ENCODE measurements at places on chromosomes 16 and 17.

GRCh38 chr16:5891296-5891695 is 793.7 kb upstream of the EEF2KMT start:
- DNase-seq: no peak

DNA sequence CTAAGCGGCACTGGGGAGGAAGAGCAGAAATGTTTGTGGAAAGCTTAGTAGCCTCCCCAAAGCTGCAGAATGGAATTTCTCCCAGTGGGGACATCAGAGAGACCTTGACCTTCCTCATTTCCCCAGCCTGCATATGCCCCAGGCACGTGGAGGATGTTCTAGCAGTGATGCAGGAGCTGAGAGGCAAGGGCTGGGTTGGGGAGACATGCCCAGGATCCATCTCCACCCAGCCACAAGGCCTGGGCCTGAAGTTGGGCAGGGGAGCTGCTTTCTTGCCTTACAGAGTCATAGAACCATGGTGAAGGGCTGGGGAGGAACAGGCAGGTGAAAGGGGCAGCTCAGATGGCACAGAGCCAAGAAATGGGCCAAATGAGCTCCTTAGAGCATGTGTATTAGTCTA is 104.0 kb downstream of the TMEM132E start:
- DNase-seq: no peak

DNA sequence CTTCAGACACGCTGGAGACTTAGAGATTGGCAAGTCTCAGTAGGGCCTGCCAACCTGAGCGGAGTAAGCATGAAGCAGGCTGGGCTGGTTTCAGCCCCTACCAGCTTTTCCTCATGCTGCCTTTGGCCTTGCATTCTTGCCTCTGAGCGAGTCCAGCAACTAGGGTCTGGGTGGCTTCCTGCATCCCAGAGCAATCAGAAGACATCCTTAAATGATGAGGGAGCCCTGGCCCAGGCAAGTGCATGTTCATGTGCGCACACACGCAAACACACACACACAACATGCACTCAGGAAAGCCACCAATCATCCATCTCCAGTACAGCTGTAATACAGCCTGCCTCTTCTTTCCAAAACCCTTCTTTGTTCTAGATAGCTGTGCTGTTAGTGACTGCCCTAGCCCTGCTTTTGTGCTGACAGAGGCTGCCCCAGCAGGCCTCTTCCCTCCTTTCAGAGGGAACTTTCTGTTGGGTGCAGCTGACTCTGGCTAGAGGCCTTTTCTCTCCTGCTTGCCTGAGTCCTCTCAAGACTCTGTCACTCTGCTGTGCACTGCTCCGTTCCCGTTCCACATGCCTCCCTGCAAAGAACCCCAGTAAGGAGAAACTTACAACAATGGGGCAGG is 30.7 kb upstream of the TBX2 start:
- DNase-seq: no peak

DNA sequence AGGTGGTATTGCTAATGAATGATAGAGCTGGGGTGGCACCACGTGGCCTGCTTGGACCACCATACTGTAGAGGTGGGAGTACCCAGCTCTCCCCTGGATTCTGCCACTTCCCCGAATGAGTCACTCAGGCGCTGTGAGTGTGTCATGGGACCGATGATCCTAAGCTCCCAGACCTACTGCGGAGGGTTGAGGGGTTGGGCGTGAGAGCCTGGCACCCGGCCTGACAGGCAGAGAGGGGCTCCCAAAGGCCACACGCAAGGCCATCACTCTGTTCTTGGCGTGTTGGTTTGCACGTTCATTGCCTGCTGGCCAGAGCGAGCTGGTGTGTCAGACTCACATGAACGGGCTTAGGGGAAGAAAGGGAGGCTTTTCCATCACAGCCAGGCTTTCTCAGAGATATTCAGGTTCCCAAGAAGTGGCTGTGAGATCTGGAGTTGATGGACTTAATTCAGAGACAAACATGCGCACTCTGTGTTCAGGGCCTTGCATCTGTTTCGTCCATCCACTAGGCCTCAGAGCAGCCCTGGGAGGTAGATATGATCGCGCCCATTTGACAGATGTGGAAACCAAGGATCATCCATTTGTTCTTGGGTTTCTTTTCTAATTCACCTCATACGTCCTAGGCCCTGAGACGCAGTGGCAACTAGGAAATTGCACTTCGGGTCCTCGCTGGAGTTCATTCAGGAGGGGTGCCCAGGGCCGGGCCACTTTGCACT is 41.4 kb downstream of the CMIP start:
- DNase-seq: no peak

DNA sequence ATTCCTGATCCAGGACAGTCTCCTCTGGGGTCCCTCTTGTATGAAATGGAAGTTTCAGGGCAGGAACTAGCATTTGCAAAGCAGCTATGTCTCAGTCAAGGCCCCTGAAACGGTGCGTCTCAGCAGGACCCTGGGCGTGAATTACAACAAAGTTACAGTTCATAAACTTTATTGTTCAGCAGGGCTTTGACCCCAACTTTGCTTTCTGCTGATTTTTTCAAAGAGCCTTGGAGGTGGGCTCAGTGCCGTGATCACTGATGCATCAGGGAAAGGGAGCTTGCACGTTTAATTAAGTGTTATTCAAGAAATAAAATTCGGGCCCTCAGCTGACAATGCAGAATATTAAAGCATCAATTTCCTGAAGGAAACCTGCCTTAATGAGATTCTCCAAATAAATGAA is 260.1 kb upstream of the C16orf82 start:
- no peak for DNase-seq

DNA sequence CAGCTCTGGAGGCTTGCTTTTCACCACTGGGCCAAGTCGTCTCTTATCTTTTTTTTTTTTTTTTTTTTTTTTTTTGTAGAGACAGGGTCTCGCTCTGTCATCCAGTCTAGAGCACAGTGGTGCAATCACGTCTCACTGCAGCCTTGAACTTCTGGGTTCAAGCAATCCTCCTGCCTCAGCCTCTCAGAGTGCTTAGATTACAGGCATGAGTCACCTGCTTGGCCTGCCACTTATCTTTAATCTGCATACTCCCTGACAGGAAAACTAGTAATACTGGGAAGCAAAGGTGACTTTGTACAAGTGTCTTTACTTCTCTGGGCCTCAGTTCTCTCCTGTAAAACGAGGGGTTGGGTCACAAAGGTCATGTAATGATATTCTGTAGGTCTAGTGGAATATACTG is 15.0 kb downstream of the NTN1 start:
- DNase-seq: no peak

DNA sequence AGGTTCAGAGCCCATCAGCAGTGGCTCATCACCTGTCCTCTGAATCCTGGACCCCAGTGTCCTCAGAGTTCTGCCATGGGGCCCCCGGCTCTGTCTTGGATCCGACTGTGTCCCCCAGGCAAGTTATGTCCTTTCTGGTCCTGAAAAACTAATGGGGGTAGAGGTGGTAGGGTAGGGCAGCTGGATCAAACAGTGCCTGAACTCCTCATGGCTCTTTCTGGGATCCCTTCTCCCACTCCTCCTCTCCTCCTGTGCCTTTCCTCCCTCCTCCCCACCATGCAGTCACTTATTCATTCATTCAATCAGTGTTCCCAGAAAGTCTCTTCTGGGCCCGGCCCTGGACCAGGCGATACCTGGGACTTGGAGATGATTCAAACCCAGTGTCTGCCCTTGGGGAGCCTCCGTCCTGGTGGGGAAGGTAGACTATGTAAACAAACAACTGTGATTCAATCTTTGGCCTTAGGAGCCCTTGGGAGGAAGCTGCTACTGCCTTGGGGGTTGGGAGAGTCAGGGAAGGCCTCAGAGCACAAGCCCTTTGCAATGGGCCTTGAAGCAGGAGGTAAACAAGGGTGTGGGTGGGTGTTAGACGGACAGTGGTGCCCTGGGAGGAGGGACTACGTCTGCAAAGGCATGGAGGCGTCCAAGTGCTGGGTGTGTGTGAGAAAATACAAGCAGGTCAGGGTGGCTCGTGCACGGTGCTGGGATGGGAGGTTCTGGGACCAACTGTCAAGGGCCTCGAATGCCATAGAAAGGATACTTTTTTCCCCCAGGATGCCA is 6.4 kb upstream of the FAM83G start:
- no peak for DNase-seq

DNA sequence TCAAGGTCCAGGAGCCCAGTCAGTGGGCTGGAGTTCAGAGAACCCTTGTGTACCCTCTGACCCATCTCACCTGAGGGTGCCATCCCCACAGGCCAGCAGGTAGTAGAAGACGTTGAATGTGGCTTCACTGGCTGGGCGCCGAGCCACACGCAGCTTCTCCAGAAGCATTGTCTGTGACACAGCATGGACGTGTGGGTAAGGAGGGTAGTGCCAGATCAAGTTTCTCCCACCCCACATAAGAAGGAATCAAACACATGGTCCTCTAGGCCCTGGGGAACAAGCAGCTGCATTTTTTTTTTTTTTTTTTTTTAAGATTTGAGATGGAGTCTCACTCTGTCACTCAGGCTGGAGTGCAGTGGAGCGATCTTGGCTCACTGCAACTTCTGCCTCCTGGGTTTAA is 60.9 kb downstream of the MYO18A start:
- DNase-seq: no peak

DNA sequence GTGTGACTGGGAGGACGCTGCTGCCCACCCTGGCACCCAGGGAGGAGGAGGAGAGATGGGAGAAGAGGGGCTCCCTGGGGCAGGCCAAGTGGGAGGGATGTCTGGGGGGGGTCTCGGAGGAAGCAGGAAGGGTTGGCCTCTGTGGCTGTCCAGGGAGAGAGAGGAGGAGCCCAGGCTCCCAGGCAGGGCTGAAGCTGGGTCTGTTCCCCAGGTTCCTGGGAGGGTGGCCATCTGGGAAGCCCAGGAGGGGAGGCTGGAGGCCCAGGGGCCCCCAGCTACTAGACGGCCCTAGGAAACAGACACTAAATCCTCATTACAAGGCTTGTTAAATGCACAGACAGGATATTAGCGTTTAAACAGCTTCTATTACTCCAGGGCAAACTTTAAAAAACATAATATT is 139.8 kb downstream of the ENGASE start:
- DNase-seq: no peak

DNA sequence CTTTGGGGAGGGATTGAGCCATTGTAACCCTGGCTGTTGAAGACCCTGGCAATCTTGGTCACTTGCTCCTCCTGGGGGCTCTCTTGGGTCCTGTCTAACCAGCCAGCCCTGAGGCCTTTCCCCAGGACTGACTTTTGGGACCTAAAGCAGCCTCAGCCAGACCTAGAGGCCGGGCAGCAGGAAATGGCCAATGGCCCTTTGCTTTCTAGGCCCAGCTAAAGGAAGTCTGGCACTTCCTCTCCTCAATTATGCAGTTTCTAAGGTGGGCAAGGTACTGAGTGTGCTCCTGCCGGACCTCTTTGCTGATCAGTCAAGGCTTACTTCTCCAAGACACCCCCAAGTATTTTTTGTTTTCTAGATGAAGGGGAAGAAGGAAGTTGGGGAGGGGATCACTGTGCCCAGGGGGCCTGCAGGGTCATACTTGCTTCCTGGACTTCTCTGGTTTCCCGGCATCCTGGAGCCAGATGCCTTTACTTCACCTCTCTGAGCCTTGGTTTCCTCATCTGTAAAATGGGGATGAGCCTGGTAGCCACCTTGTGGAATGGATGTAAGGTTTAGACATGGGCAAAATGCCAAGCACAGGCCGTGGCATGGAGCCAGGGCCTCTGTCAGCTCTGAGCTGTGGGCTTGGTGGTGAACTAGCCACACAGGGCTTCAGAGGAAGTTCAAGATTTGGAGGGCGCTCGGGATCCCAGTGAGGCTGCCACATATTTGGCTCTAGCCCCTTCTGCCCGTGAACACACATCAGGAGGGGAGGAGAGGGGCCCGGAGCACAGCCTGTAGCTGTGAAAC is 8.6 kb downstream of the CX3CL1 start:
- no peak for DNase-seq

GRCh38 chr17:6793748-6794493 is 17.9 kb downstream of the FBXO39 start:
- DNase-seq: no peak

- no peak for DNase-seq
These were observed 11.6 kb upstream of the NTN1 start for GRCh38 chr17:9009737-9010136.

DNA sequence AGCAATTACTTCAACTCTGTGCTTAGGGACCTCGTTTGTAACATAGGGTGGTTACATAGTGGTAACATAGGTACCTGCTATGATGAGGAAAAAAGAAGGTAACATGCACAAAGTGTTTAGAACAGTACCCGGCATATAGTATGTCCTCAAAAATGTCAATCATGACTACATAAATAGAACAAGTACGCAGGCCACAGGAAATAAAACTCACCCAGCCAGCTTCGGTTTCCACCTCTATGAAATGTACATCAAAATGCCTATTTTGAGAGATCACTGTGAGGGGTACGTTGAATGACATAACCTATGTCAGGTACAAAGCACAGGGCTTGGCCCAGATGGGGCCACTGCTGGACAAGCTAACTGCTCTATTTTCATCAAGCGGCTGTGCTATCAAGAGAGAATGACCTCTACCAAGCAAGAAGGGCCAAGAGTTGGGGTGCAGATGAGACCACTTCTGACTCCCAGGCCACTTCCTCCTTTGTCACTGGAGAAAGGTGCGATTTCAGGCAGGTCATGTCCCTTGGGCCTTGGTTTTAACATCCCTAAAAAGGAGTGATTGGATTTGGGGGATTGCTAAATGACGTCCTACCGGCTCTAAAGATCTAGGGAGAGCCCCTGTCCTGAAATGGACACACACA is 45.4 kb downstream of the WSB1 start:
- no peak for DNase-seq

DNA sequence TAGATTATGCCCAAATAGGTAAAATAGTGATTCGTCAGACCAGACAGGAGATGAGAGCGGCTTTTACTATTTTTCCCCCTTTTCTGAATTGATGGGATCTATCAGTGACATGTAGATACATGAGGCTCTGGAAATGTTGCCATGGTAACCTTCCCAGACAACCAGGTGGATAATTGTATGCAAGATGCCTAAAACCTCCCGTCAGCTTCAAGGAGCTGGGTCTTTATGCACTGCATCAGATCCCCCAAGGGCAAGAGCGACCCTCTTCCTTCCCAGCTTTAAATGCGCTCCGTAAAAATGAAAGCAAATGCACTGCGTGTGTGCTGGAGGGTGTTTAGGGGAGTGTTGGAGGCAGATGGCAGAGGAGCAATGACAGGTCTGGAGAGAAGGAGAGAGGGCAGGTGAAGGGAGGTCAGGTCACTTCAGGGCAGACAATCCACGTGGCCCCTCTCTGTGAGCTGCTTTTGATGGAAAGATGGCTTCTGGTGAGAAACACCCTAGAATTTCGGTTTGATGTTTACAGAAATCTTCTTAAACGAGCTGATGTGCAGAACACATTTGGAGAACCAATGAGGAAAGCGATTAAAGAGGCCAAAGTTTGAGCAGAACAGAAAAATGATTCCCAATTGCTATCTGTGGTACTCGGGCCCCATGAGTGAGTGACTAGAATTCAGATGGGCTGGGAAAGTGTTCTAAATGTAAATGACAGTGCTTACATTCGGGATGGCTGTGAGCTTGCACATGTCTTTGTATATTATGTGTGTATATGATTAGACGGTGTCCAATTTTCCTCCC is 461.7 kb upstream of the HSBP1 start:
- no peak for DNase-seq

DNA sequence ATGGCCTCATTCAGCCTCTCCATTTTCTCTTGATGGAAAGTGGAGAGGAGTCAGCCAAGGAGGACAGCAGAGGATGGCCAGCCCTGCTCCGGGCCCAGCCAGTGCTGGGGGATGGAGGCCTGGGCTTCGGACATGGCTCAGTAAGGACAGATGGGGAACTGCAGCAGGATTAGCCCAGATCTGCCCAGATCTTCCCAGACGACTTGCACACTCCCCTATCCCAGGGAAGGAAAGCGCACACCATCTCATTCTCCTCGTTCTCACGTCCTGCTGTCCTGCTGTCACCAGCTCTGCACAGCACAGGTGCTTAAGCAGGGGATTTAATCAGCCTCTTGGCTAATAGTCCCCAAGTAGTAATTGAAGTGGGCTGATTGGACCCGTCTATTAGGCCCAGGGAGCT is 100.2 kb upstream of the SDK2 start:
- DNase-seq: no peak

GRCh38 chr17:28180449-28180848 is 138.0 kb downstream of the NLK start:
- DNase-seq: no peak
